ENCODE measurements at places on chromosomes 6 and 20. TPM values are rescaled to one million over a fixed set of nuclear protein-coding genes. Genes with fewer than 3 reads are reported as not detected.

Gene UBD
- total RNA-seq, result 7.5 TPM

Gene PRDM1
- total RNA-seq, result 7.7 TPM

Gene VIP
- total RNA-seq, result 0.76 TPM

Gene GABRR1
- 0.10 TPM for total RNA-seq

Gene PSORS1C2
- total RNA-seq, result not detected
